ENCODE measurements at places on chromosomes 7 and 10.

GRCh38 chr7:137196648-137197047, 146.9 kb downstream of the PTN start:
- DNase-seq = no peak

GRCh38 chr10:78785066-78785465, 283.7 kb upstream of the ZMIZ1 start:
- no peak for DNase-seq

DNA sequence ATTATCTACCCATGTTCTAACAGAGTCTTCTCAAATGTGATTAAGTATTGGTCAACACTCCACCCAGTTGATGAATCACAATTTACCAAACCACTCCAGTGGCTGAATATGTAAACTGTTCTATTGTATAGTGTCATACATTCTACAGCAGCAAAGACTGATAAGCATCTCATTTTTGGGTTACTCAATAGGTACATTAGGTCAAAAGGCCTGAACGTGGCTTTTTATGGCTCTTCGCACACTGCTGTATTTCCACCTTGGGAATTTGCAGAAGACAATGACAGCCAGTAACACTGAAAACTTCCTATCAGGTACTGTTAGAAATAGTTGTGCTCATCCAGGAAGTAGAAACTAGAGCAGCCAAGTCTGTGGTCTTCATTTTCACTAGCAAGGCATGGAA, 166.9 kb downstream of the GLI3 start:
- no peak for DNase-seq

DNA sequence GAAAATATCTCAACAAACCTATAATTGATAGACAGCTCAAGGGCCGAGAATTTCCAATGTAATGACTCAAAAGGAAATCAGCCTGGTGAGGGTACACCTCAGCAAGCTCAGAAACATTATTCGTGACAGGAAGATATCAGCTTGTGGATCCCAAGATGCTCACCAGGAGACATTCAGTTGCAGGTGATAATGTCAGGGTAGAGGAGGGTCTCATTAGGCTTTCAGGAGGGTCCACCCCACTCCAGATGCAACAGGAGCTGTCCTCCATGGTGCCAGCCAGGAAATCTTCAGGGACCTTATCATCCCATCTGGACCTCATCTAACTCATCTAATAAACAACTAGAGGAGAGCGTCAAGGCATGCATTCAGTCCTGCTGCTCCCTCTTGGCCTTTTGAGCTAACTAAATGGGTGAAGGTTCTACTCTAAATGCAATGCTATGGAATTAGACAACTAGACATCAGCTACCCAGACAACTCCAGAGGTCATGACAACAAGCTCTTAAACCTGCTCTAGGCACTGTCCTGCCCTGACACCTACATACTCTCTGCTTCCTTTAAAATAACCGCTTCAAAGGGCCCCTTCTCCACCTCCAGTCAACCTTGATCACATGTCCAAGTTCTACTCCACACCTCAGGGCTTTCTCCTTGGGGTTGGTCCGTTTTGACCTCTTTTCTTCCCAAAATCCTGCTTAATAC, 4.3 kb upstream of the GIMAP5 start:
- DNase-seq = no peak

DNA sequence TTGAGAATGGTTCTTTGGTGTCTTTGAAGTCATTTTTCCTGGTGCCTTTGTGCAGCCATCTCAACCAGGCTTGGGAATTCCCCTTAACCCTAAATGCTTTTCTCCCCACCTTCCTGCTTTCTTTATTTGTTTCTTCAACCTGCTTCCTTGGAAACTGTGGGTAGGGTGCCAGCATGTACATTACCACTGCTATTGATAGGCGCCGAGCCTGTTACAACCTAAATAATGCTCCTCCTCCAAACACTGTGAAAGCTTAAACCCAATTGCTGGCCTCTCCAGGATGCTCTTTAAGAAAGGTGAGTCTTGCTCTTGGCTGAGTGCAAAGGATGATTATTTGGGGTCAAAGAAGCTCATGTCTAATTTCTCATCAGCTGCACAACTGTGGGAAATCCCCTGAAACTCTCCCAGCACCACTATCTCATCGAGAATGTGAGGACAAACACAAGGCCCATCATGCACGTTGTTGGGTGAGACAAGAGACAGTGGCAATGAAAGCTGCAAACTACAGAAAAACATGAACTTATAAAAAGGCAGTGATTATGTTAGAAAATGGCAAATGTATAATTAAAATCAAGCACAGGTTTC, 285.5 kb upstream of the IGFBP3 start:
- no peak for DNase-seq

- no peak for DNase-seq
Measured at GRCh38 chr10:49254556-49255318, 44.2 kb upstream of the C10orf71 start.

- no peak for DNase-seq
Measured at GRCh38 chr7:106731187-106731586, 70.2 kb upstream of the CCDC71L start.

GRCh38 chr7:70480927-70481569, 650.9 kb upstream of the GALNT17 start:
- no peak for DNase-seq

DNA sequence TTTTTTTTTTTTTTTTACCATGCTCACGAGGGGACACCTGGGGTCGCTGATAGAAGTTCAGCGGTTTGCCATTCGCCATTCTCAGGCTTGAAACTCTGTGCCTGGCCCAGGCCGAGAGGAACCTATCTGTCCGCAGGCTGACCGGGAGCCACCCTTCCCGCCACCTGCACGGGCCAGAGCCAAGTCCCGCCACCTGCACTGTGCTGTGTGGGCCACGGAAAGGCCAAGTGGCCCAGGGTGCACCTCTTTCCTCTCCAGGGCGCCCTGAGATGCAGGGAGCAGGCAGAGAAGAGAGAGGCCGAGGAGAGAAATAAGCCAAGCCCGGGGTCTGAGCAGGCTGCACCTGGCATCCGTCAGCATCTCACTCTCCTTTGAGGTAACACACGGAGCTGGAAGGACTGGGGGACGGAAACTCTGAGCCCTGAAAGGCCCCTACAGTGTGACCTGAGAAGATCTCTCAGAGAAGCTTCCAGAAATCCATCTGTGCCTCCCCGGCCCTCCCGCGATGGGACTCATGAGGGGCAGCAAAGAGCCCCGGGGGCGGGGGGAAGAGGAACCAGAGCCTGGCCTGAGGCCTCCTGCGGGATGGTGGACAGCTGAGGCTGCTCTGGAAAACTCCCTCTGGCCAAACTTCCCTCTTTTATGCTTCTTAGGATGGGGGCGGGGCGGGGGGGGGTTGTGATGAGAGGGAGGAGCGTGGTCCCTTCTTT, 46.6 kb downstream of the PRKAG2 start:
- no peak for DNase-seq

DNA sequence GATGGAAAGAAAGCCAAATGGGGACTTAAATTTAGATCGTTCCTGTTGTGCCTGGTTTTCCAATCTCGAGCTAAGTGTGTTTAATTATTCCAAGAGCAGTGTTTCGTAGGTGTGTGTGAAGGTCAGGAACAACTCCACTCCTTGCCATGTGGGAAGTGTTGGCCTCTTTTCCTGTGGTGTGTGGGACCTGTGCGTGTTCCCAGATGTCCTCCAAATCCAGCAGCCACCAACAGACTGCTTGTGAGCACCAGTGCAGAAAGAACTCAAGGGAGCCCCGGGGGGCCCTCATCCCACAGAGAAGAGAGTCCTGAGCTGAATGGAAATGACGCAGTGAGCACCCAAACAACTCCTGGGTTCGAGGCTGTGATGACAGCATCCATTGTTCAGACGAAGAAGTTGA, 227.7 kb downstream of the TMEM178B start:
- no peak for DNase-seq

DNA sequence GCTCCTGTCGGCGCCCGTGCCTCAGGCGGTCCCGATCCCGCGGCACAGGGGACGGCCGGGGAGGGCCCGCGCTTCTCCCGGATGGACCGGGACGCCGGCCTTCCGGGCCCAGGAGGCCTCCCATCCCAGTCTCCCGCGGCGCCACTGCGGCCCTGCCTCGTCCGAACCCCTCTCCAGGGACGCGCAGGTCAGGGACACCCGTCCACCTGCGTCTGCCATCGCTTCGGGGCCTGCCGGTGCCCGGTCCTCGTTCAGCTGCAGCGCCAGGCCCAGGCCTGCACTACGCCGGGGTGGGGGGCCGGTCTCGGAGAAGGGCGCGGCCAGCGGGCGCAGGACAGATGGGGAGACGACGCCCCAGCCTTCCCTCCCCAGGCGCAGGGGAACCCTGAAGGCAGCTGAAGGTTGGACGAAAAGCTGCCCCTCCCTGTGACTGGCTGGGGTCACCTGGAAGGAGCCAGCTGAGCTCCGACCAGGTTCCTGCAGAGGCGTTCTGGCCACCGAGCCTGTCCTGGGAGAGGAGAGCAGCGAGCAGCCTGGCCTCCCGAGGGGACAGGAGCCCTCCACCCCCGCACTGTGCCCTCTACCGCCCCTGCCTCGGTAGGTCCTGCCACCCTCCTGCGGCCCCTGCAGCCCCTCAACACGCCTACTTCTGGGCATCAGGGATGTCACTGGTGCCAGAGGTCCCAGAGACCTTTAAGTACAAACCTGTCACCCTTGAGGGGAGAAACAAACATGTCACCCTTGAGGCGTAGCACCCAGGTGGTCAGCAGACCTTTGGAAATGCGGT, 84.3 kb downstream of the LANCL2 start:
- DNase-seq = no peak

DNA sequence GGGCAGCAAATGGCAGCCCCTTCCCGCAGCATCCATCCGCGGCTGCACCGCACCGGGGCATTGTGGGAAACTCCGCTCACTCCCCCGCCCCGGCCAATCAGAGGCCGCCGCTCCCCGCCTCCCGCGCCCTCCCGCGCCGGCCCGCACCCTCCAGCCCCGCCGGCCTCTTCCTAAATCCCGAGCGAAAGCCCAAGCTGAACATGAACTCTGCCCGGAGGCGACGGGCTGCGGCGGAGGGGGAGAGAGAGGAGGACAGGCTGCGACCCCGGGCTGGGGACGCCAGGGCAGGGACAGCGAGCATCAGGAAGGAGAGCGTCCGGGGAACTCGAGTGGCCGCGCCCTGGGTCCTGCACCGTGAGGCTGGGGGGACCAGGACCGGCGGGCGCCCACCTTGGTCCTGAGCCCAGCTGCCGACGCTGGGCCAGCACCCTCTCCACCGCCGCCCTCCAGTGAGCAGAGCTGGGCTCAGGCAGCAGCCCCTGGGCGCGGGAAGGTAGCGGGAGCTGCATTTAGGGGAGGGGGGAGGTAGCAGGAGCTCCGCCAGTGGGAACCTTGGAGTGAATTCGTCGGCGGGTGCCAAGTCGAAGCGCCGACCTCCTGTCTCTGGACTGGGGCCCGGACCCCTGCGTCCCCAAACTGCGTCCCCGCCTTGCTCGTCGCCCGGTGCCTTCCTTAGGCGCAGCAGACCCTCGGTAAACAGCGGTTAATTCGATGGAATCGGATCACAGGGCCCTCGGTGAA, at the start of gene DGKI:
Gene DGKI, minus strand, starts transcription at position 148 of the 741 bp plus-strand sequence.
- no peak for DNase-seq

- no peak for DNase-seq
Measured at GRCh38 chr7:7219216-7219615, 36.9 kb downstream of the C1GALT1 start.
